ENCODE measurements at places on chromosomes 3 and 15.
A peak's percentile ranks its signal among the peaks of the same experiment; 100 is the strongest.

GRCh38 chr3:152292366-152292765 is 23.6 kb downstream of the MBNL1 start:
- DNase-seq: no peak

GRCh38 chr15:87746333-87746732 is 510.2 kb downstream of the NTRK3 start:
- no peak for DNase-seq

GRCh38 chr3:71303627-71304200 is 279.8 kb downstream of the FOXP1 start:
- no peak for DNase-seq

GRCh38 chr15:63599401-63600000 is 2.3 kb downstream of the FBXL22 start:
- peak; percentile 30 for DNase-seq

- no peak for DNase-seq
Observed at GRCh38 chr15:78033864-78034263, 43.6 kb downstream of the TBC1D2B start.

GRCh38 chr15:70127770-70128413 is 30.2 kb upstream of the TLE3 start:
- no peak for DNase-seq

GRCh38 chr15:47674586-47675232 is 42.6 kb upstream of the SEMA6D start:
- no peak for DNase-seq

GRCh38 chr15:40439960-40440742 is 602 bp upstream of the BAHD1 start:
- no peak for DNase-seq

GRCh38 chr15:41605566-41605965 is 46.6 kb downstream of the TYRO3 start:
- DNase-seq: no peak

DNA sequence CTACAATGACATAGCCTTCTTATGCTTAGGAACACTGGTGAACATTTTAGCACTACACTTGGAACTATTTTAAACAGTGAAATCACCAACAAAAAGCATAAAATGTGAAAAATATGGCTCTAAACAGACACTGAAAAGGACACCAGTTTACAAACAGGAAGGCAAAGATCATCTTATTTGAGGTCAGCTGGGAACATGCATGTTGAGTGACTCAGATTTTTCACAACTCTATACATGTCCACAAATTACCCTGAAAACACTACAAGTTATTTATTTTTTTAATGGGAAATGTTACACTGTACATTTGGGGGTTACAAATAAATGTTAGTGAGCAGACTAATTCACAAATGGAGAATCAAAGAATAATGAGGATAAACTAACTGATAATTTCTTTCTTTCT is 12.5 kb upstream of the GK5 start:
- DNase-seq: peak; percentile 58

- DNase-seq: no peak
Observed at GRCh38 chr3:191555037-191555436, 94.1 kb downstream of the PYDC2 start.

DNA sequence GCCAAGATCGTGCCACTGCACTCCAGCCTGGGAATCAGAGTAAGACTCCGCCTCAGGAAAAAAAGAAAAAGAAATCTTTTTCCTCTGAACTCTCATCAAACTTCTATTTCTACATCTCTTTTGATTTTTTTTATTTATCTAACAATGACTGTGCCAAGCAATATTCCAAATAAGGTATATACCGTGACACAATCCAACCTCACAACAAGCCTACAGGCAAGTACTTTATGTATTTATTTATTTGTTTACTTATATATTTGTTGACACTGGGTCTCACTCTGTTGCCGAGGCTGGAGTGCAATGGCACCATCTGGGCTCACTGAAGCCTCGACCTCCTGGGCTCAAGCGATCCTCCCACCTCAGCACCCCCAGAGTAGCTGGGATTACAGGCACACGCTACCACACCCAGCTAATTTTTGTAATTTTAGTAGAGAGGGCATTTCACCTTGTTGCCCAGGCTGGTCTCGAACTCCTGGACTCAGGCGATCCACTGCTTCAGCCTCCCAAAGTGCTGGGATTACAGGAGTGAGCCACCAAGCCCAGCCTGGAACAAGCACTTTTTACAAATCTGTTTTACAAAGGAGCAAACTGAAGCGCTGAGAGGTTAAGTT is 94.9 kb upstream of the CHD2 start:
- DNase-seq: no peak

DNA sequence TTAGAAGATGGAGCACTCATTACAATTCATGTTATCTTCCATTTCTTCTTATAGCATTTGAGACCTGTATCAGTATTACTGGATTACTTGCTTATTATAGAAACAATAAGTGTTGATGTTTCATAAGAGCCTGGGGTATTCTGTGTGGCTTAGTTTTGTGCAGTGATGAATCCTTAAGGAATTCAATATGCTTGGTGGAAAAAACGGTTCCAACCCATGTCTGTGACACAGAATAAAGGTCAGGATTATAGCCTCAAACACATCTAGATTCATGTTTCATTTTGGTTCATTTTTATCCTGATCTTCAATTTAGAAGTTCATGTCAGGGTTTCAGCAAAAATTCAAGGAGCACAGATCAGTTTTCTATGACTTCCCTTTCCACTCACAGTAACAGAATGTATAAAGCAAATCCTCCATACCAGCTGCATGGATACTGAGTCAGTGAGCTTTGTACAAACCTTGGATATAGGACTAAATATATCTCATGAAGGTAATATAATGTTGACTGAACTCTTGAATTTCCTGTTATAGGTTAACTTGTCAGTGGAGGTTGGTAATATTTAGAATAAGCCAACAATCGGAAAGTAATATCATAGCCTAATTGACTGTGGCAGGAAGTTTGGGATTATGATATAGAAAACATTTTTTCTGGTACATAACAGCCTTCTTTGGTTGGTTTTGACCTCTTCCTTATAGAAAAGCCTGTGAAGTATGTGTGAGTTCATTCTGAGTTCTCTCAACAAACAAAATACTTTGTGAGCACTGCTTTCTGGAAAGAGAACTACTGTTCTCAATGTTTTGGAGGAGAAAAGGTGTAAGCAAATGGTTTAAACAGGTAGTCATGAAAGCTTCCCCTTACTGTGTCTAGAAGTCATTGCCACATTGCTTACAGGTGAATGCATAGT is 218.2 kb upstream of the TPM1 start:
- peak; percentile 81 for DNase-seq

Data from HCEC 1CT (cell line).